ENCODE measurements at places on chromosomes 3 and 15.

DNA sequence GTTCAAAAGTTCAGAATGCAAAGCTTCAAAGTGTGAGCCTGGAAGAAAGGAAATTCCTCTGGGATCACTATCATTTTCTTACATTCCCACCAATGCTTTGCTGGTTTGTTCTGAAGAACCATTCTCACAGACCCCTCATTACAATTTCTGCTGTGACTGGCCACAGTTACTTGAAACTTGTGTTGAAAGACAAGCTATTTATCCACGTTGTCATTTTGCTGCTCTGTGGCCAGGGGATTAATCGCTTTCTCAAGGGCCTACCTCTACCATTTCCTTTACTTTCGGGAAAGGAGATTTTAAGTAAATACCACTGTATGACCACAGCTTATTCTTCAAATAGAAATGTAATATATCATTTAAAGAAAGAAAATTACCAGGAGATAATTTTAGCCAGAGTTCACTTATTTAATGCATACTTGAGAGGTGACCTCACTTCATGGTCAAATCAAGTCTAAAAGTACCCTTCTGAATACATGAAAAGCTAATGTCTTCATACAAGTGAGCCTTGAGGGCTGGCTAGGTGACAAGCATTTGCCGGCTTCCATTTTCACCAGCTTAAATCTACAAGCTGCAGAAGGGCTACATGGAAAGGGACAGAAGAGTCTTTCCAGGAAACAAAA lies 69.8 kb upstream of the ROBO2 start:
- DNase-seq = no peak

DNA sequence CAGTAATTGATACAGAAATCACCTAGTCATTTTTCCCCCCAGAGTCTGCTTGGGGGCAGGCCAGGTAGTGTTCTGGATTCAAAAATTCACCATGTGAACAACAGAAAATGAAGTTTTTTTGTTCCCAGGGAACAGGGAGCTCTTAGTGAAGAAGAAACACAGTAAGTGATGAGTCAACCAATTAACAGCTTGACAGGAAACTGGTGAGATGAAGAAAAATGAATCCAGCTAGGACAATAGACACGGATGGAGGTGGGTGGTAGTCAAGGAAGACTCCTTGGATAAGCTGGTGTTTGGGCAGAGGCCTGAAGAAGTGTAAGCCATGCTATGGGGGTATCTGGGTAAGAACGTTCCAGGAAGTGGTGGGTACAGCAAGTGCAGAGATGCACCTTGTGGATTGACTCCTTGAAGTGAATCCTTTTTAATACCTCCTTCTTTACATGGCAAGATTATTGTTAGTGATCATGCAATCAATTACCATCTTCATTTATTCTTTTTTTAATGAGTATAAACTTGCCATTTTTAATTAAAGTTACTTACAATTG lies 339.9 kb upstream of the RGMA start:
- DNase-seq = no peak

GRCh38 chr3:83873550-83873949 lies 1085.2 kb upstream of the CADM2 start:
- no peak for DNase-seq

DNA sequence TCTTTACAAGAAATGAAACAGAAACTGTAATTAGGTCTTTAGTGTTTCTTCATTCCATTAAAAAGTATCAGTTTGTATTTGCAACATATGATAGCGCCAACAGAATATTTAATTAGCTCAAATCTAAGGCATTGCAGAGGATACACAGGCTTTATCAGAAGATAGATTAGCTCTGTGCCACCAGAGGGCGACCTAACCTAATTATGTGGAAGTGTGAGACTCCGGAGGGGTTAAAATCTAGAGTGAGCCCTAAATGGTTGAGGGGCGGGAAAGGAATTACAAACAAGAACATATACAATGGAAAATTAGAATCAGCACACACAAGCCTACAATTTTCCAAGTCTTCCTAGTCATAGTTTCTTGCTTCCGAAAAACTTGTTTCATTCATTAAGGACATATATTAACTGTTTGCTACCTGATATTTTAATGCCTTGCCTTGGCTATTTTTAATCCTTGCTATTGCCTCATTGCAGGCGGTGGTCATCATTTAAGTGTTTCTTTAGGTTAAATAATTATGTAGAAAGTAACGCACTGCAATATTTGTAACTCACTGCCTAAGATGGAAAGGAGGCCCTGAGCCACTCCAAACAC lies 18.0 kb upstream of the RYR3 start:
- DNase-seq = peak; percentile 73

- DNase-seq = no peak
These were observed 22.3 kb upstream of the LMOD3 start for GRCh38 chr3:69144631-69145245.

- no peak for DNase-seq
These were observed 141.6 kb upstream of the IGF1R start for GRCh38 chr15:98506711-98507110.

- no peak for DNase-seq
These were observed 106.6 kb upstream of the SEMA6D start for GRCh38 chr15:47610736-47611135.

DNA sequence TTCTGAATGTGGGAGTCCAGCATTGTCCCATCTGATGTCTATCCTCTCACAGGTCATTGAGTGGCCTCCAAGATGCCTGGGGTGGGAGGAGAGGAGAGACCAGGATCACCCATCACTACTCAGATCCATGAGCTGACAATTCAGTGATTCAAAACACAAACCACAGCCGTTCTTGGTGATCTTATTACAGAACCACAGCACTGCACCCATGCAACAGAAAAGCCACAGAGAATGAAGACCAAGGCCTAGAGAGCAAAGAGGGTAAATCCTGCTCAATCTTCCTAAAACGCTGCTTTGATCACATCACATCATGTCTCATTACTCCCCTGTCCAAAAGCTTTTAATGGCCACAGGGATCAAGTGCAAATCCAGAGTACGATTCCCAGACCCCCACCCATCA lies 23.5 kb downstream of the ANP32A start:
- DNase-seq = peak; percentile 47

- no peak for DNase-seq
These were observed 845.0 kb upstream of the NECTIN3 start for GRCh38 chr3:110226645-110227044.

- DNase-seq = no peak
These were observed 307.8 kb upstream of the AGTR1 start for GRCh38 chr3:148389916-148390315.

DNA sequence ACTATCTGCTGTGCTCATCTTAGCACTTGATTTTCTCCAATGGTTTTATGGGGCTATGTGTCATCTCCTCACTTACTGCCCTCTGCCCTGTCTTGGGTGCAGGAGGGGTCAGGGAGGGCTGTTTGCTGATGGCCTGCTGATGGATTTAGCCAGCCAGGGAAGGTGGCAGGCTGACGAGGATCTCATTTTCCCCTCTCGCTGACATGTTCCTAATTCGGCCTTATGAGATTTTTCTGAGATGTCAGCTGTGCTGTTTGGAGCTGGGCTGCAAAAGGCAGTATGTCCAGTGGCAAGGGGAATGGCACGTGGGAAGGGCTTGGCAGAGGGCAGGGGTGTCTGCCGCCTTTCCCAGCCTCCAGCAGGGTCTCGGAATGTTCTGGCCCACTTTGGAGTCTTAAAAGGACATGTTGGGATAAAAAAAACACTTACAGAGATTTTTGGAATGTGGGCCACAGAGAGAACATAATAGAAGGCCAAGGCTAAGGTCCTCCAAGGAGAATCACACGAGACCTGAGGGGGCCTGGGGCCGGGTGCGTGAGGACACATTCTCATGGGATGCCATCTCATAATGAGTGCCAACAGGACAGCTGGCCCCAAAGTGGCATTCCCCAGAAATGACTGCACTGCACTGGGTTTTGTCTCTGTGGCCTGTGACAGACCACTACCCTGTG lies 303.8 kb downstream of the TLE3 start:
- DNase-seq = no peak

DNA sequence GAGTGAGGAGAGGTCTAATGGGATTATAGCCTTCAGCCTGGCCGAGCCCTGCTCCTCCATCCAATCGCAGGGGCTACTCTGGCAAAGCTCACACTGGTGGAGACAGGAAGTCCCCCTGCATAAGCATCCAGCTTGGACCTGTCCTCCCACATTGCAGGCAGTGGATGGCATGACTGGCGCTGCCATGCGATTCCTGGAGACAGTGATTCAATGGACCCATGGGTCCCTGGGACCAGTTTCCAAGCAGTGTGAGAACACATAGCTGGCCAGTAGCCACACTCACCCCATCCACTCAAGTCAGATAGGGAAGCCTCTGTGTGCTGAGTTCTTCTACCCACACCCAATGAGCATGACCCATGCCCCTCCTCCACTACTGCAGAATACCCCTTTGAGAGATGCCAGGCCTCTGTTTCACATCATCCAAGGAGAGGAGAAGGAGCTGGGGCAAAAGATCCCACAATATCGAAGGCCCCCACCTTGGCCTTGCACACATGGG lies 18.1 kb upstream of the POC1A start:
- no peak for DNase-seq

- no peak for DNase-seq
These were observed 617.5 kb upstream of the NECTIN3 start for GRCh38 chr3:110454066-110454465.

GRCh38 chr3:187484547-187485295 lies 116.5 kb downstream of the RTP4 start:
- no peak for DNase-seq

DNA sequence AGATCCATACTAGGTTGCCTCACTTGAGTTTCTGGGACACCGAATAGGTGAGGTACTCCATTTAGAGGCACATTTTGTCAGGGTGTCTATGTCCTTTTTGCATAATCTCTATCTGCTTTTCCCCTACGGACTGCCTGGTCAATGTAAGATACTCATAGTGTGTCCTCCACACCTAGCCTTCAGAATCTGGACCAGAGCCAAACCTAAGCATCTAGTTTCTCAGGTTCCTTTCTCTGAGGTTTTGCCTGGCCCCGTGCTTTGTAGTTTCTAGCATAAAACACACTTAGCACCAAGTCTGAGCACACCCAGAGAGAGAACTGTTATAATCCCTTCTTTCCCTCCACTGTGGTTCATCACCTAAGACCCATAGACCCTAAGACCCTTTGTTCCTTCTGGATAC lies 105.9 kb upstream of the MLF1 start:
- no peak for DNase-seq

- no peak for DNase-seq
These were observed 181.3 kb upstream of the CTDSPL start for GRCh38 chr3:37680401-37680800.

- no peak for DNase-seq
These were observed 10.7 kb downstream of the SLC33A1 start for GRCh38 chr3:155843569-155843968.

DNA sequence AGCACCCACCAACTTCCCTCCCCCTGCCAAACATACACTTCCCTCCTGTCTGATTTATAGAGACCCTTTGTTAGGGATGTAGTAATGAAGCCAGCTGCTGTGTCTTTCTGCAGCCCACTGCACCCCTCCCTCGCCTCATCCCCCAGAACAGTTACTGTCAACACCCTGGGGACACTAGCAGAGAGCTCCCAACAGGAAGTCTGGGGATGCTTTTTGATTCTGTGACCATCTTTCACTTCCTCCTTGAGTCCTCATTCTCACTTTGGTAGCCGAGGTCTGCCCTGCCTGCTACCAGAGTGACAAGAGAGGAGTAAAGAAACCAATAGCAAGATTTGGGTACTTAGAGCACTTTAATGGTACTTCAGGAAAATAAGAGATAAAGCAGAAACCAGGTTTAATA lies 201.6 kb downstream of the SATB1 start:
- no peak for DNase-seq

- DNase-seq = no peak
These were observed 353.6 kb downstream of the SHQ1 start for GRCh38 chr3:72494626-72495025.

DNA sequence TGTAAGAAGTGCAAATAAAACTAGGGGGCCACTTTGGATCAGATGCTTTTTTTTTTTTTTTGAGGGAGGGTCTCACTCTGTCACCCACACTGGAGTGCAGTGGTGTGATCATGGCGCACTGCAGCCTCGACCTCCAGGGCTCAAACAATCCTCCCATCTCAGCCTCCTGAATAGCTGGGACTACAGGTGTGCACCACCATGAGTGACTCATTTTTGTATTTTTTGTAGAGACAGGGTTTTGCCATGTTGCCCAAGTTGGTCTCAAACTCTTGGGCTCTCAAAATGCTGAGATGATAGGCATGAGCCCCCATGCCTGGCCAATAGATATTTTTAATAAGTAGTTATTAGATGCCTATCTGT lies 20.8 kb downstream of the CCR1 start:
- DNase-seq = no peak

DNA sequence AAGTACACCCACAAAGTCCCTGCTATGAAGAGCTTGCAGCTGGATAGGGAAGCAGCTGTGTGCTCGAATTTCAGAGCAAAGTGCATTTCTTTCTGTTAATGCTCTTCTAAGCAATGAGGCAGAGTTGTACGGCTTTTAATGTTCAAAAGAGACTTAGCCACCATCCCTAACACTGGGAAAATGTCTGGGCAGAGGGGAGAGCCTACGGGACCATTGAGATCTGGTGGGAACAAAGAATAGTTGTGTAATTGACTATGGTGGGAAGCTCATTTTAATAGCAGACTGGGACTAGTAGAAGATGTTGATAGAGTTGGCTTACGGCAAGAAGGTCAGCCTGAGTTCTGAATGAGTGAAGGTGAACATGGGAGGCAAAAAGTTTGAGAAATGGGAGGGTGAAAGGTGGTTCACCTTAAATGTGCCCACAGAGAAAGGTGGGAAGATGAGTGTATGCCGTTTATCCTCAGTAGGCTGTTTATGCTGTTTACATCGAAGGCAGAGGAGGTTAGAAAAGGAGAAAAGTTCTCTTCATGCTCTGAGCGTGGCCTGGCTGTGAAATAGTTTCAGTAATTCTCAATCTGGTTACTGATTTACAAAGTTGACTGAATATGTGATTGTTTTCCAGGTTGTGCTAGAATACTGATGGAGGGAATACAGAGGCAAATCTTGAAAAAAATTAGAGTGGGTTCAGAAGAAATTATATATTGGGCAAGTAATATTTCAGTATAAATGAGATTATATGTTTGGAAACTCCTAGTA lies 22.9 kb upstream of the UTS2B start:
- DNase-seq = no peak

GRCh38 chr3:112818289-112818688 lies 28.4 kb downstream of the CD200R1L start:
- no peak for DNase-seq

GRCh38 chr3:172288651-172289050 lies 159.6 kb downstream of the GHSR start:
- no peak for DNase-seq

- no peak for DNase-seq
These were observed 158.4 kb downstream of the KLF13 start for GRCh38 chr15:31484986-31485385.

GRCh38 chr3:141793476-141794260 lies 30.5 kb downstream of the GRK7 start:
- no peak for DNase-seq

Data from activated CD4-positive, alpha-beta T cell treated with anti-CD3 and anti-CD28 coated beads for 48 hours (primary cell).